GM12892 (cell line): ENCODE measurements at places on chromosomes 5 and 9.

DNA sequence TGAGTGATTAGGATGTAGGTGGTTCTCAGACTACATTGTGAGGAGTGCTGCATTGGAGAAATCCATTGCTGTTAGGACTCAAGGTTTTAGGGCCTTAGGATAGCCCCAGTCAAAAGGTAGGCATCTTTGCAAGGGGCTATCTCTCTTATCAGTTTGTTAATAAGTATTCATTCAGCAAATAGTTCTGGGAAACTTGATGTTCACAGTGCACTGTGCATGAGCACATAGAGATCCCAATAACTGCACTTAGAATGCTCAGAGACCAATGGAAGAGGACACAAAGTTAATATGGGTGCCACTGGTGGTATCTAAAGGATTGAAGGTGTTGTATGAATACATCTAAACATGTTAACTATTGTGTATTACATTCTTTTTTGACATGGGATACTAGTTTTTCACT lies 131.4 kb downstream of the KIF4B start:
- DNase-seq: no peak

DNA sequence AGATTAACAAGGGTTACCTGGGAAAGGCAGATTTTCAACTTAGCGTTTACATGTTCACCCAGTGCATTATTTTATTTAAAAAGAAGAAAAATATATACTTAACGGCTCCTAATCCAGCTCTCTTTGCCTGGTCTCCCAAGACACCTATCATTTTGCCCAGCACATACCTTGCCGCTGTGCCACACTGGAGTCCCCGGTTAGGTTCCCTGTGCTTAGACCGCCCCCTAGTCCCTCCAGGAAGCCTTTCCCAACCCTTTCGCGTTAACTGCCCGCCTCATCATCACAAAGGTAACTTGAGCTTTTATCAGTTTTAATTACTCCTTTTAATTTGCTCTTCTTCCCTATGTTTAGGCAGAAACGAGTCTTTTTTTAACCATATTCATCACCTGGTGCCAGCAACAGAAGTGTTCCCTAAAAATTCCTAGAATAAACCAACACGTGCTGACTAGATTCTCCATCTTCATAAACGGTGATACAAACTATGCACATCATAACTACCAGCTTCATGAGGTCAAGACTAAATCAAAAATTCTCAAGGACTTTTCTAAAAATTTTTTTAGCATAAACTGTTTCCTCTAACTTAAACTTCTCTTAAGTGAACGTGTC lies 19.7 kb downstream of the DNAJA1 start:
- no peak for DNase-seq

GRCh38 chr5:78972654-78973428 lies 12.3 kb downstream of the ARSB start:
- no peak for DNase-seq

GRCh38 chr5:68053202-68053601 lies 162.4 kb upstream of the PIK3R1 start:
- DNase-seq: no peak

DNA sequence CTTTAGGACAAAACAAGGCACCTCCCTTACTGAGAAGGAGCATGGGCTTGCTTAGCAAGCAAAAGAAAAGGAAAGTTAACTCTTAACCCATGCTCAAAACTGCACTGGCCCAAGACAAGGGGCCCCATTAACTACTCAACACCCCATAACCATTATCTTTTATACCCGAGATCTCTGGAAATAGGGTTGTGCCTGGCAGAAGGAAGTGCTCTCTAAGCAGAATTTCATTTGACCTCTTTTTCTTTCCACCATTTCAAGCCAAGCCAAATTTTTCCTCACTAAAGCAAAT lies 167.2 kb downstream of the RASEF start:
- DNase-seq: no peak

GRCh38 chr5:140711794-140712193 lies 11.5 kb downstream of the ZMAT2 start:
- DNase-seq: no peak

DNA sequence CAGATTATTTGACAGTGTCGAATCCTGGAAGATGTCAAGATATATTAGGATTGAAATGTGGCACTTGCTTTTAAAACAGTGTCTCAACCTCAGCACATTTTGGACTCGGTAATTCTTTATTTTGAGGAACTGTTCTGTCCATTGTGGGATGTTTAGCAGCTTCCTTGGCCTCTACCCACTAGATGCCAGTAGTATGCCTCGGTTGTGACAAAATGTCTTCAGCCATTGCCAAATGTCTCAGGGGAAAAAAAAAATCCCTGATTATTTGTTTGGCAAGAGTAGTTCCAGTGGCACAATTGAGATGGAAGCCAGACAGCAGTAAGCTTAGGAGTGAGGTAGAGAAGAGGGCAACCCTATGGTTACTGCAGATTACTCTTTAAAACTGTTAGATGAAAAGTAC lies 694.5 kb upstream of the RIOK2 start:
- no peak for DNase-seq
